ENCODE measurements at places on chromosomes 12 and 14.

- no peak for DNase-seq
Measured at GRCh38 chr12:21547437-21547836, 21.3 kb downstream of the SPX start.

DNA sequence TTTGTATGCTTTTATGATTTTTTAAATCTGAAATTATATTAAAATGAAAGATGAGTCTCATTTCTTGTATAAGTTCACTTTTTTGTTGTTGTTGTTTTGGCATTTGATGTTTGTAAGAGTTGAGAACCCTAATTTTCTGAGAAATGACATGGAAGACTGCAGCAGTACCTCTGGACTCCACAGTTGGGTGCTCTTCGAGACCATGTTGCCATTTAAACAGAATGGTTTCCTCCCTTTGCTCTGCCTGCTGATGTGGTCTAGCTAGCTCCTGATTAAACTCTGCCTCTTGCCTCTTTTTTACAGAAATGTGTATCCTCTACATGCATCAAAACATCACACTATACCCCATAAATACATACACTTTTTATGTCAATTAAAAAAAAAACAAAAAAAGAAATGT is 5.8 kb upstream of the LTA4H start:
- DNase-seq, result no peak

GRCh38 chr12:27179400-27180214 is 64.5 kb upstream of the STK38L start:
- no peak for DNase-seq

GRCh38 chr12:85468356-85469157 is 188.5 kb downstream of the ALX1 start:
- no peak for DNase-seq

GRCh38 chr12:3991798-3992580 is 118.8 kb upstream of the PARP11 start:
- DNase-seq, result no peak

GRCh38 chr12:67386869-67387565 is 117.9 kb downstream of the CAND1 start:
- DNase-seq, result no peak

Data from NCI-H1436 treated with DMSO at 0.1 percent for 48 hours (cell line).